NCI-H2081 (cell line): ENCODE measurements at places on chromosomes 7 and 10.

DNA sequence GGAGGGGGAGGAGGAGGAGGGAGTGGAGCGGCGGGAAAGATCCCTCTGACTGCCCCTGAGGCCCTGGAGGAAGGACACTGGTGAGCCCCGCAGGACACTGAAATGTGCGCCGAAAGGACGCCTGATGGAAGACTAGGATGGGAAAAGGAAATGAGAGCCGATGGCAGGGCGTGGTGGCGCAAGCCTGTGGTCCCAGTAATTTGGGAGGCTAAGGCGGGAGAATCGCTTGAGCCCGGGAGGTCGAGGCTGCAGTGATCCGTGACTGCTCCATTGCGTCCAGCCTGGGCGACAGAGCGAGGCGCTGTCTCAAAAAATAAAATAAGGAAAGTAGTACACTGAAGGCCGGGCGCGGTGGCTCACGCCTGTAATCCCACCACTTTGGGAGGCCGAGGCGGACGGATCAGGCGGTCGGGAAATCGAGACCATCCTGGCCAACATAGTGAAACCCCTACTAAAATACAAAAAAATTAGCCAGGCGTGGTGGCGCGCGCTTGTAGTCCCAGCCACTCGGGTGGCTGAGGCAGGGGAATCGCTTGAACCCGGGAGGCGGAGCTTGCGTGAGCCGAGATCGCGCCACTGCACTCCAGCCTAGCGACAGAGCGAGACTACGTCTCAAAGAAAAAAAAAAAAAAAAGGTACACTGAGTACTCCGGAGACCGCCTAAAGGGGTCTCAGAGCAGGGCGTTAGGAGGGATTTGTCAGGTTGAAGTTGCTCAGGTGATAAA is 561 bp upstream of the HNRNPF start:
- DNase-seq = peak; percentile 17

- no peak for DNase-seq
Measured at GRCh38 chr10:120819366-120819765, 31.8 kb upstream of the WDR11 start.

GRCh38 chr10:128065881-128066534 is 60.2 kb downstream of the MKI67 start:
- no peak for DNase-seq

DNA sequence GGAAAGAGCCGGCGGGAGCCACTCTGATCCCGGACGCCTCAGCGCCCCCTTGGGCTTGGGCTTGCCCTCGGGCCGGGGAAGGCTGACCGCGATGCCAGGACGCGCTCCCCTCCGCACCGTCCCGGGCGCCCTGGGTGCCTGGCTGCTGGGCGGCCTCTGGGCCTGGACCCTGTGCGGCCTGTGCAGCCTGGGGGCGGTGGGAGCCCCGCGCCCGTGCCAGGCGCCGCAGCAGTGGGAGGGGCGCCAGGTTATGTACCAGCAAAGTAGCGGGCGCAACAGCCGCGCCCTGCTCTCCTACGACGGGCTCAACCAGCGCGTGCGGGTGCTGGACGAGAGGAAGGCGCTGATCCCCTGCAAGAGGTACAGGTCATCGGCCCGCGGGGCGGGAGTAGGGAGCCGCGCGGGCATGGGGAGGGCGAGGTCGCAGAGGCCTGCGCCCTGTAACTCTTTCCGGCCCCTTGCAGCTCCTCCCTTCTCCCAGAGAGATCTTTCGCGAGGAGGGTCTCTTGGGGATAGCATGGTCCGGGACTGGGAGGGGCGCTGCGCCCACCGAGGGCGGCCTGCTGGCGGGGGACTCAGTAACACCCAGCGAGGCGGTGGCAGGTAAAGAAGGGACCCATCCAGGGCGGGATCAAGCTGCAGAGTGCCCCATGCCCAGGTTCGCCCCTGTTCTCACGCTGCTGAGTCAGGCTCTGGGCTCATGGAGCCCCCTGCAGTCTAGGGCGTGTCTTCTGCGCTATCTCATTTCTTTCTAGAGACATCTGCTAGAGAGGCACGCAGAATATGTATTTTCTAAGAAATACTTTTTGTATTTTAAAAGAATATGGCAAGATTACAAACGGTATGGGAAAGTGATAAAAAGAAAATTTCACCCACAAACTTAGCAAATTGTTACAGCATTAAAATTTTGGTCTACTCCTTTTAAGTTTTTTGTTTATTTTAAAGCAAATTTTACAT is 687 bp downstream of the EPDR1 start:
- DNase-seq = peak; percentile 49

GRCh38 chr10:59606551-59606961 is 103.1 kb downstream of the SLC16A9 start:
- DNase-seq = peak; percentile 76

- no peak for DNase-seq
Measured at GRCh38 chr7:158541346-158542010, 46.1 kb downstream of the PTPRN2 start.

- no peak for DNase-seq
Measured at GRCh38 chr7:158102897-158103296, 484.7 kb downstream of the PTPRN2 start.

- DNase-seq = no peak
Measured at GRCh38 chr10:69009360-69009759, 20.8 kb downstream of the KIFBP start.

DNA sequence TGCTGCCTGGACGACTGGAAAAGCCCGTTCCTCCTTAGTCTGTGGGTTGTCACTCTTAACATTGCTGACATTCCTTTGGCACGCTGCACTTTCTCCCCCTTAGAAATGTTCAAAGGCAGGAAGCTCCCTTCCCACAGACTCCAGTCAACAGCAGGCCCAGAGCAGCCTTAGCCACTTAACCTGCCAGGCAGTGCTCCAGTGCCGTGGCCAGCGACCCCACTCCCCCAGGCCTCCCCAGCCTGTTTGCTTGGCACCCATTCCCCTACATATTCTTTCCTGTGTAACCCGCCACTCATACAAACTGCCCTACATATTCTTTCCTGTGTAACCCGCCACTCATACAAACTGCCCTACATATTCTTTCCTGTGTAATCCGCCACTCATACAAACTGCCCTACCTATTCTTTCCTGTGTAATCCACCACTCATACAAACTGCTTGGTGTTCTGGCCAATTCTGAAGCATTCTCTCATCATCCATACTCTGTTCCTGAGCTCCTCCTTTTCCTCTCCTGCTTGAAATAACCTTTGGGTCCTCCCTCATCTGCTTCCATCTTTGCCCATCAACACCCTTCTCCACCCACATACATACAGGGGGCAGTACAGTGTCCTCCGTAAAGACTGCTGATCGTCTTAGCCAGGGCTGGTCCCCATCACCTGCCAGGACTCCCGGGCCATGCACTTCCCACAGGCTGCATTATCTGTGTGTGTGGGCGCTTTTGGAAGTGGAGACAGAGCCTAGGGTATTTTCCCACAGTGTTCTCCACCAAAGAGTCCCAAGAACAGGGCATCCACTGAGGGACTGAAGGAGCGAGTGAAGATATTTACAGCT is 57.3 kb downstream of the ADARB2 start:
- DNase-seq = no peak

DNA sequence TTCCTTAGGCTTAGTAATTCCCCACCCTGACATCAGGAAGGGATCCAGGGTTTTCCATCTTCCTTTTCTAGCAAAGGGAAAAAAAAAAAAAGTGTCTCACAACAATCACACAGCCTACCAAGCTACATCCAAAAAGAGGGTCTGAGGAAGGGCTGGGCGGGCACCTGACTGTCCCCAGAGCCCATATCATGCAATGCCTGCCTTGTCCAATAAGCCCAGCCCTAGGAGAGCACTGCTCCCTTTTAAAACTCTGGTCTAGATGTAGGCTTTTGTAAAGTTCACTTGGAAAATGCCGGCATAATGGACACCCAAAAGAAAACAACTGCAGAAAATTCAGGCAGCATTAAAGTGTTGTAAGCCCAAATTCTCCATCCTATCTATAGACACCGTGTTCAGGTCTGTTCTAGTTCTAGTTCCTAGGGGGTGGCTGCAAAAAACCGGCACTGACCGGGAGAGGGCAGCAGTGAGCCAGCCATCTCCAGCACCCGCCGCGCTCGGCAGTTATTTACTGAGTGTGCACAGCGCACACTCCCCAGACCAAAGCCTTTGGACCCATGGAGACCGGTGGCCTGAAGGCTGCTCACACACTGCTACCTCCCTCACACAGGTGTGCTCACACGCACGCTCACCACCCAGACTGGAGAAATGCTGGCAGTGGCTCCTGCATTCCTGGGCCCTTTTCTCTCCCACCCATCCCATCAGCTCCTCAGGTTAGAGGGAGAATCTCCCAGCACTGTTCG is 48.7 kb downstream of the PODXL start:
- DNase-seq = peak; percentile 61

- DNase-seq = no peak
Measured at GRCh38 chr10:125557311-125557710, 125.7 kb downstream of the TEX36 start.

DNA sequence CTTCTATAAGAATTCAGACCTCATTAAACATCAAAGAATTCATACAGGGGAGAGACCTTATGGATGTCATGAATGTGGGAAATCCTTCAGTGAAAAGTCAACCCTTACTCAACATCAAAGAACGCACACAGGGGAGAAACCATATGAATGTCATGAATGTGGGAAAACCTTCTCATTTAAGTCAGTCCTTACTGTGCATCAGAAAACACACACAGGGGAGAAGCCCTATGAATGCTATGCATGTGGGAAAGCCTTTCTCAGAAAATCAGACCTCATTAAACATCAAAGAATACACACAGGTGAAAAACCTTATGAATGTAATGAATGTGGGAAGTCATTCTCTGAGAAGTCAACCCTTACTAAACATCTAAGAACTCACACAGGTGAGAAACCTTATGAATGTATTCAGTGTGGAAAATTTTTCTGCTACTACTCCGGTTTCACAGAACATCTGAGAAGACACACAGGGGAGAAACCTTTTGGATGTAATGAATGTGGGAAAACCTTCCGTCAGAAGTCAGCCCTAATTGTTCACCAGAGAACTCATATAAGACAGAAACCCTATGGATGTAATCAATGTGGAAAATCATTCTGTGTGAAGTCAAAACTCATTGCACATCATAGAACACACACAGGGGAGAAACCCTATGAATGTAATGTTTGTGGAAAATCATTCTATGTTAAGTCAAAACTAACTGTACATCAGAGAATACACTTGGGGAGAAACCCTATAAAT is 24.1 kb downstream of the ZNF37A start:
- DNase-seq = no peak

- no peak for DNase-seq
Measured at GRCh38 chr7:127751062-127751461, 99.1 kb downstream of the SND1 start.

- DNase-seq = no peak
Measured at GRCh38 chr10:74156919-74157289, 5.9 kb downstream of the ADK start.
